ENCODE measurements at places on chromosomes 2 and 18. TPM values are rescaled to one million over a fixed set of nuclear protein-coding genes. Genes with fewer than 3 reads are reported as not detected.
A peak's percentile ranks its signal among the peaks of the same experiment; 100 is the strongest.

The DLGAP1 gene
- total RNA-seq, result not detected

The XDH gene
- not detected for total RNA-seq

The STPG4 gene
- total RNA-seq, result not detected

The ALLC gene
- total RNA-seq, result not detected

GRCh38 chr18:60469387-60470100 lies 97.0 kb upstream of the MC4R start:
- H3K4me3 ChIP-seq, result no peak overlapping the region
- no peak overlapping the region for H3K27ac ChIP-seq
- H3K36me3 ChIP-seq, result no peaks in the 10 kb centered on the region
- DNase-seq, result no peak
- no peaks in the 10 kb centered on the region for H3K27me3 ChIP-seq

DNA sequence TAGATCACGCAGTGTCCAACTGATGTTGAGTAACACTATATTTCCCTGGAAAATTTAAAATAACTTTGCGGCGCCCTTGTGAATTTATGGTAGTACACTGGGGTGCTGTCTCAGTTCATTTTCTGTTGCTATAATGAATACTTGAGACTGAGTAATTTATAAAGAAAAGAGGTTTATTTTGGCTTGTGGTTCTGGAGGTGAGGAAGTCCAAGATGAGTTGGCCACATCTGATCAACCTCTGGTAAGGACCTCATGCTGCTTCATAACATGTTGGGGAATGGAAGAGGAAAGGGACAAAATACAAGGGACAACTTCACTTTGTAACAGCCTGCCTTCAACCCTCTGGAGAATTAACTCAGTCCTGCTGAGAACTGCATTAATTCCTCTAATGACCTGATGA lies 36.4 kb downstream of the ACTR3 start:
- H3K36me3 ChIP-seq, result peaks cover 39% of the 10 kb centered on the region
- H3K27ac ChIP-seq, result no peak overlapping the region
- H3K4me1 ChIP-seq, result peaks cover 15% of the 10 kb centered on the region
- H3K4me3 ChIP-seq, result no peak overlapping the region
- DNase-seq, result no peak

DNA sequence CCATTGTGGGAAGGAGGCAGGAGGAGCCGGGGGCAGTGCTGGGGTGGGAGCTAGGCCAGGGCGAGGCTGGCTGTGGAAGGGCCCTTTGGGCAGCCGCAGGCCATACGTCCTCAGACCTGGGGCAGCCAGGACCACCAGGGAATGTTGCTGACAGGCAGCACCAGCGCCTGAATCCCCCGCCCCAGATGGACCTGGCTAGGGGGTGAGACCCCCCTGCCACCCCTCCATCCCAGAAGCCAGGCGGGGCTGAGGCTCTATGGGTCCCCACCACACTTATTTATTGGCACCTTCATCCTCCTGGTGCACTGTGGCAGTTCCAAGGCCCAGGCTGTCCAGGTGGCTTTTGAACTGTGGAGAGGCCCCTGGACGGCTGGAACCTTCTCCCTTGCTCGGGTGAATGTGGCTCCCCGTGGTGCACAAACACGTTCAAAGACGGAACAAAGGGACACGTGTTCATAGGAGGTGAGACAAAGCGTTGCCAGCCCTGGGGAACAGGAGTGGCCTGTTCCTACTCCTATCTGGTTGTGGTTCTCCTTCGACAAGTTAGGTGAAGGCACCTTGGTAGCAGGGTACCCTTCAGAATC lies 35.1 kb downstream of the RAMP1 start:
- H3K27ac ChIP-seq, result no peak overlapping the region
- no peak overlapping the region for H3K4me3 ChIP-seq
- H3K36me3 ChIP-seq, result no peaks in the 10 kb centered on the region
- peak; percentile 29 for DNase-seq
- H3K4me1 ChIP-seq, result peaks cover 24% of the 10 kb centered on the region

DNA sequence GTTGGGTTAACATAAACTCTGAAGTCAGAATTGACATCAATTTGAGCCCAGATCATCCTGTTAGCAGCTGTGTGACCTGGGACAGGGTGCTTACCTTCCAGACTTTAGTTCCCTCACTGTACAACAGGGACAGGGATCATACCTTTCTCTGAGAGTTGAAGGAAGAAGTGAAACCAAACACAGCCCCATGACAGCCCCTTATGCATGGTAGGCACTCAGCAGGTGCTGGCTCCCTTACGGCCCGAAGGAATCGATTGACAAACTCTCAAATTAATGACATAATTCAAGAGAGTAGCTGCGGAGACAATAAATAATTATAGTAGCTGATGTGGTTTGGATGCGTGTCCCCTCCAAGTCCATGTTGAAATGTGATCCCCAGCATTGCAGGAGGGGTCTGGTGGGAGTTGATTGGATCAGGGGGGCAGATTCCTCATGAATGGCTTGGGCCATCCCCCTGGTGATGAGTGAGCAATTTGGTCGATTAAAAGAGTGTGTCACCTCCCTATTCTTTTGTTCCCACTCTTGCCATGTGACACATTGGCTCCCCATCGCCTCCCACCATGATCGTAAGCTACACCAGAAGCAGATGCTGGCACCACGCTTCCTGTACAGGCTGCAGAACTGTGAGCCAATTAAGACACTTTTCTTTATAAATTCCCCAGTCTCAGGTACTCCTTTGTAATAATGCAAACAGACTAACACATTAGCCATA lies 72.4 kb downstream of the ODC1 start:
- no peak overlapping the region for H3K27ac ChIP-seq
- H3K27me3 ChIP-seq, result no peaks in the 10 kb centered on the region
- DNase-seq, result no peak
- no peak overlapping the region for H3K4me3 ChIP-seq
- H3K4me1 ChIP-seq, result peaks cover 67% of the 10 kb centered on the region
- no peaks in the 10 kb centered on the region for H3K36me3 ChIP-seq

DNA sequence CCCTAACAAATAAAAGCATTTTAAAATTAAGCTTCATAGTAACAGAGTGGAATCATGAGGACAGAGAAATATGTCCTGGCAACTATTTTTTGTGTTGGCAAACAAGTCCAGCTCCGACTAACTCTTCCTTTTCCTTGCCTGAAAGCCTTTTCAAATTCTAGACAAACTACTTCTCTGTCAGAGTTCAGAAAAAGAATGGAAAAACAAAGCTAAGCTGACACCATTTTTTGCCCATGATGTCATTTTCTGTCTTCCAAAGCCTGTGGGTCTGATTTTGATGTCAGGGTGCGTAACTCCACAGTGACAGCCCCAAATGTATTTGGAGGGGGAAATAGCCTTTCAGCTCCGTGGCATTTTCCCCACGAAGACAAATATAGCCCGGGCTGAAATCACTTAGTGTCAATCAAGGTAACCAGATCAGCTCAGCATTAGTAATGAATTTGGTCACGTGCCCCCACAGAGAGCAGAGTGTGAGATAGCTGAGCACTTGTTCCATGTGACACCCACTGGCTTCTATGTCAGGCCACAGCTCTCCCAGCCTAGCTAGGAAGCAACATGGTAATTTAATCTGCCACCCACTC lies 233.0 kb upstream of the SIX2 start:
- DNase-seq, result no peak
- no peaks in the 10 kb centered on the region for H3K36me3 ChIP-seq
- H3K27me3 ChIP-seq, result no peaks in the 10 kb centered on the region
- H3K4me1 ChIP-seq, result no peaks in the 10 kb centered on the region

DNA sequence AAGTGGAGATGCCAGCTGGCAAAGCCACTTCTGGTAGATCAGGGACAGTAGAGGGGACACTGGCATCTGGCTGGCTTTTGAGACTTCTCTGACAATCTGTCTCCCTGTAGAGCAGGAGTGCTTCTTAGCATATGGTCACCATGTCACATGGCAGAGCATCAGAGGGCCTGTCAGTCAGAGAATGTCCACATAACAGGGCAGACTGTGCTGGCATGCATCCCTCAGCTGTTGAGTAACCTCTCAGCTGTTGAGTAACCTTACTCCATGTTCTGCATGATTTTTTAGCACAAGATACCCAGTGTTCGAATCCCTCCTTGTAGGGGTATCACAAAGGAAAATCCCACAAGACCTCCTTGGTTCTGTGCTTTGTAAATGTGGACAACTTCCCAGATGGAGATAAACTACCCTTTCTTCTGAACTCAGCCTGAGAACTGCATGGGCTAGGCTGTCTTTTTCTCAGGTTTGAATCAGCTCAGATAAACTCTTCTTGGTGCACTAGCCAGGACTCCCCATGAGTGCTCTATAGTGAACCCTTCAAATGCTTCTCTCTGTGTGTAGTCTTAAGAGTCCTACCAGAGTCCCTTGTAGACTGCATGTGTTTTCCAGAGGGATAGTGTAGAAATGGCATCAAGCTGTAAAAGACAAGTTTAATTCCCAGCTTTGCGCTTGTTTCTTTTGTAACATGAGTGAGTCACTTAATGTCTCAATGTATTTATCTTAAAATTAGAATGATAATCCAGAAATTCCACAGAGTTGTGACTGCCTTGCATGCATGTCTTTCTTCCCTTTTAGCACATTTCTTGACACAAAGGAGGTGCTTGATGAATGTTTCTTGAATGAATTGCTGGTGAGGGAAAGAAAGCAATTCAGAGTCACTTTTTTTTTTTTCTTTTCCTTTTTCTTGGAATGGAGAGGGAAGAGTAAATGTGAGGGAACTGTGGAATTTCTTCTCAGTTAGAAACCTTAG lies 442.3 kb upstream of the HNMT start:
- no peak for DNase-seq
- H3K27me3 ChIP-seq, result no peaks in the 10 kb centered on the region
- no peaks in the 10 kb centered on the region for H3K36me3 ChIP-seq
- H3K4me3 ChIP-seq, result no peak overlapping the region
- H3K27ac ChIP-seq, result no peak overlapping the region

DNA sequence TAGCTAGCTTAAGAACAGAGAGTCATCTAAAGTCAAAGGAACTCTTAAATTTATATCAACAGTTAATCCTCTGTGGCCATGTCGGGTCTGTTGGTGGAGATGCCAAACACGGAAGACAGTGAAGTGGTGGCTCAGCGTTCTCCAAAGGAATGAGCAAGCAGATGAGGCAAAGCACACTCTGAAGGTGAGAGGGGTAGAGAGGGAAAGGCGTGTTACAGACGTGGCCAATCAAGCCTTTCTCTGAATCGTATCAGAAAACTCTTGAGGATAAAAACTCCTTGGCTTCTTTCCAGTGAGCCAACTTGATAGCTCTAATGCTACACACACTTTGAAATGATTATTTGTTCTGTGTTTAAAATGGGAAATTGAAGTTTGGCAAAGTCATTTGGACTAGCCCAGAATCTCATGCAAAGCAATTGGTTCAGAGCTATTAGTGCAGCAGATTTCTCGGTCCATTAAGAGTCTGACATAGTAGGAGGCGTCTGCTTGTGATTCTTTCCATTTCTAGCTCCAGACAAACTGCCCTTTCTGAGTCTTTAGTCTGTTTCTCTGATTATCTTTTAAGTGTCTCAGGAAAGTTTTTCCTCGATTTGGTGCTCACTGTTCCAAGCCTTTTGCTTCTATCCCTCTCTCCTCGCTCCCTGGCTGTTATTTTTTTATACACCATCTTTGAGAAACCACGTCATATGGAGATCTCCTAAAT lies 57.5 kb upstream of the CPO start:
- no peak for DNase-seq
- H3K36me3 ChIP-seq, result no peaks in the 10 kb centered on the region
- no peaks in the 10 kb centered on the region for H3K4me1 ChIP-seq
- H3K27me3 ChIP-seq, result no peaks in the 10 kb centered on the region

GRCh38 chr2:227816507-227817294 lies 3.1 kb downstream of the CCL20 start:
- no peak overlapping the region for H3K27ac ChIP-seq
- H3K36me3 ChIP-seq, result no peaks in the 10 kb centered on the region
- no peaks in the 10 kb centered on the region for H3K27me3 ChIP-seq

GRCh38 chr2:239002954-239003623 lies 155.2 kb downstream of the TWIST2 start:
- no peak for DNase-seq
- H3K36me3 ChIP-seq, result no peaks in the 10 kb centered on the region
- no peak overlapping the region for H3K4me3 ChIP-seq
- H3K27me3 ChIP-seq, result no peaks in the 10 kb centered on the region
- H3K4me1 ChIP-seq, result no peaks in the 10 kb centered on the region

DNA sequence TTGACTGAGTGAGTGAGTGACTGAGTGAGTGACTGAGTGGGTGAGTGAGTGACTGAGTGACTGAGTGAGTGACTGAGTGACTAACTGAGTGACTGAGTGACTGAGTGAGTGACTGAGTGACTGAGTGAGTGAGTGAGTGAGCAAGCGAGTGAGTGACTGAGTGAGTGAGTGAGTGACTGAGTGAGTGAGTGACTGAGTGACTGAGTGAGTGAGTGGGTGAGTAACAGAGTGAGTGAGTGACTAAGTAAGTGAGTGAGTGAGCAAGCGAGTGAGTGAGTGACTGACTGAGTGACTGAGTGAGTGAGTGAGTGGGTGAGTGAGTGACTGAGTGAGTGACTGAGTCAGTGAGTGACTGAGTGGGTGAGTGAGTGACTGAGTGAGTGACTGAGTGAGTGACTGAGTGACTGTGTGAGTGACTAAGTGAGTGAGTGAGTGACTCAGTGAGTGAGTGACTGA lies 11.9 kb downstream of the MAL start:
- H3K4me1 ChIP-seq, result peaks cover 57% of the 10 kb centered on the region
- no peaks in the 10 kb centered on the region for H3K36me3 ChIP-seq
- no peak overlapping the region for H3K27ac ChIP-seq
- no peak for DNase-seq
- H3K27me3 ChIP-seq, result no peaks in the 10 kb centered on the region
- H3K4me3 ChIP-seq, result no peak overlapping the region

DNA sequence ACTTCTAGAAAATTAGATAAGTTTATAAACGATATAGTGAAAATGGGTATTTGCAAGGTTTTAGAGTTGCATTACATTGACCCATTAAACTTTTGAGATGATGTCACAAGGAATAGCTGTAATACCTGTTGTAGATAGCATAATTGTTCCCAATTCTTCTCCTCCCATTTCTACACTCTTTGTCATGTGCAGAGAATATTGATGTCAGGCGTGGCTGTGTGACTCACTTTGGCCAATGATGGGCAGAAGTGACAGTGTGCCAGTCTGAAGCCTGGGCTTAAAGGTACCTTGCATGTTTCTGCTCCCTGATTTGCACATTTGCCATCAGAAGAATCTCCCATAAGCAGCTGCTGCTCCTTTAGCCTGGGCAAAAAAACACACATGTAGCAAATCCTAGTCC lies 26.9 kb upstream of the CCBE1 start:
- no peak overlapping the region for H3K27ac ChIP-seq
- no peaks in the 10 kb centered on the region for H3K27me3 ChIP-seq
- H3K4me3 ChIP-seq, result no peak overlapping the region
- no peaks in the 10 kb centered on the region for H3K36me3 ChIP-seq
- no peaks in the 10 kb centered on the region for H3K4me1 ChIP-seq
